ENCODE measurements at places on chromosomes 4 and X. TPM values are rescaled to one million over a fixed set of nuclear protein-coding genes. Genes with fewer than 3 reads are reported as not detected.

GRCh38 chrX:120477453-120477852, 8.4 kb upstream of the LAMP2 start:
- DNase-seq: no peak

DNA sequence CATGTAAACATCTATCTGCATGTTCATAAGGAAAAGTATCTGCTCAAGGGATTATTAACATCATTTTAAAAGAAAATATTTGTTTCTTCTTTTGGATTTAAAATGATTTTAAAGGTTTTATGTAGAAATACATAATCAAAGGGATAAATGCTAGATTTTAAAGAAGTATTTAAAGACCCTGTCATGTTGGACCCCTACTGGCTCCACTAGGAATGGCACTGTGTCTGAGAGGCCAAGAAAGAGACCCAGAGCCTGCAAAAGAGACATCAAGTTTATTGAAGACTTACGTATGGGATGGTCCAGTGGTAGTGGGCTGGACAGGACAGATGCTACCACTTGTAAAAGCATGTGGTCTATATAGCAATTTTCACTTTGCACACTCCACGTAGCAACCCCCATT, 78.7 kb upstream of the PCDH18 start:
- peak; percentile 16 for DNase-seq

- peak; percentile 34 for DNase-seq
These were observed 103.5 kb downstream of the RPA4 start for GRCh38 chrX:96987228-96987627.

GRCh38 chr4:176546975-176547374, 227.2 kb downstream of the SPCS3 start:
- DNase-seq: peak; percentile 47

The SHISA3 gene
- total RNA-seq: not detected

The MAGEE2 gene
- total RNA-seq: not detected

Measured in HFFc6 (cell line).